ENCODE measurements at places on chromosomes 2 and 18.
A peak's percentile ranks its signal among the peaks of the same experiment; 100 is the strongest.

GRCh38 chr2:65500310-65501040 lies 68.1 kb upstream of the SPRED2 start:
- no peak for DNase-seq

DNA sequence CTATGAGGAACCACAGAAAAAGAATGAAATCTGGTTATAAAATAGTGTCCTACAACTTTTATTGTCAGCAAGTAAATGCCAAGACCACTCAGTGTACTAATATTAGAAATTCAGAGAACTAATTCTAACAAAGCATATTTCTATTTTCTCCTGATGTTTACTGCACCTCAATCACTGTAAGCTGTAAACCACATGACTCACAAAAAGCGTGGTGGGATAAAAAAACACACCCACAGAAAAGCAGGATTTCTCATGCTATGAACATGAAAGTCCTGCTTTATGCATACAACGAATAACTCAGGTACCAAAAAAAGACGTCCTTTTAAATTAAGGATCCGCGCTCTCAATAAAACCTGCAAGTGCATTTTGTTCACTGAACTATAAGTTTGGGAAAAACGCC lies 797 bp downstream of the TXNL4A start:
- no peak for DNase-seq

GRCh38 chr2:24576617-24577016 lies 85.6 kb downstream of the NCOA1 start:
- no peak for DNase-seq

GRCh38 chr2:32553829-32554432 lies 73.9 kb upstream of the TTC27 start:
- no peak for DNase-seq

DNA sequence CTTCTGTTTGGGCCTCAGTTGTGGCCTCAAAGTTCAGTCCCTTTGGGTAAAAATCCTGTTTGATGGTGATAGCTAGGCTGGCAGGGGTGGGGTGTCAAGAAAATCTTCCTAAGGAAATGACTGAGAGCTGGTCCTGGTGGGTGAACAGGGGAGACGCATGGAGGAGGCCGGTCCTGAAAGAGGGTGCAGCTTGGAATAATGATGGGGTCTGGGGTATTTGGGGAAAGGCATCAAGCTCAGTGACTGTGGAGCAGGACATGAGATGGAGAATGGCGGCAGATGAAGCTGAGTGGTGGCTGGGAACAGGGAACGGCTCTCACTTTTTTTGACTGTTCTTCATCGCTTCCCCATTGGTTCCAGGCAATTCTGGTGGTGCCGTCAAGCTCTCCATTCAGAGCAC lies 140.7 kb upstream of the PKDCC start:
- no peak for DNase-seq

GRCh38 chr2:179909845-179910734 lies 48.7 kb upstream of the ZNF385B start:
- no peak for DNase-seq

DNA sequence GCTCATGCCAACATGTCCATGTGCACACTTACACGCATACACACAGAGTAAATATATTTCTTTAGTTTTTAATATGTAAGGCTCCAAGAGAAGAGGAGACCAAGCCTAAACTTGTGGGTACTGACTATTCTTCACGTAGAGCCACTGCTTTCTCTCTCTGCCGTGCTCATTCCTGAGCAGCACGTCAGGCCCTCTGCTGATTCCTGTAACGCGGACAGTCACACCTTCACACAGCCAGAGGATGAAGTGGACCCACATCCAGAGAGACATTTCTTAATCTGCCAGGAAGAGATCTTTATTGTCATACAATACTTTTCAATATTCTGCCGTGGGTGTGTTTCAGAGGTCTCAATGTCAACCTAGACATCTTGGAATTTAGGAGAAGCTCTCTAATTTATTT lies 560.7 kb downstream of the STK39 start:
- no peak for DNase-seq

DNA sequence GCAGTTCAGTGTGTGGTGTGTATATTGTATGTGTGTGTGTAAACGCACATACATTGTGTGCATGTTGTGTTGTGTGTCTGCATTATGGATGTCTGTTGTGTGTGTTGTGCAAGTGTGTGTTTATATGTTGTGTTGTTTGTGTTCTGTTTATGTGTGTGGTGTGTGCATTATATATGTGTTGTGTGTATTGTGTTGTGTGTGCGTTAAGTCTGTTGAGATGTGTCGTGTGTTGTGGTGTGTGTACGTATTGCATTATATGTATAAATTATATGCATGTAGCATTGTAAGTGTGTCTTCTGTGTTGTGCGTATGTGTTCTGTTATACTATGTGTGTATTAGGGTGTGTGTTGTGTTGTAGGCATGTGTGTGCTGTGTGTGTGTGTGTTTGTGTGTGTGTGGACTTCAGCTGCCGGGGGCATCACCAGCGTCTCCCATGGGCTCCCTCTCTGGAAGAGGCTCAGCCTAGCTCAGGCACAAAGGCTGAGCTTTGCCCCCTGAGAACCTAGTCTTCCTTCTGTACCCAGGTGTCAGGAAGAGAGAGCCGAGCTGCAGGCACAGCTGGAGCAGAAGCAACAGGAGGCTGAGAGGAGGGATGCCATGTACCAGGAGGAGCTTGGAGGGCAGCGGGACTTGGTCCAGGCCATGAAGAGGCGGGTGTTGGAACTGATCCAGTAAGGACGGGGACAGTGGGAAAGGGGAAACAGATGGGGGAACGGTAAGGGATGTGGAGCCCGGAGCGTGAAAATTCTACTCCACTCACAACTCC lies 13.7 kb downstream of the RUFY4 start:
- no peak for DNase-seq

- no peak for DNase-seq
Measured at GRCh38 chr2:61689568-61689967, 151.4 kb upstream of the XPO1 start.

DNA sequence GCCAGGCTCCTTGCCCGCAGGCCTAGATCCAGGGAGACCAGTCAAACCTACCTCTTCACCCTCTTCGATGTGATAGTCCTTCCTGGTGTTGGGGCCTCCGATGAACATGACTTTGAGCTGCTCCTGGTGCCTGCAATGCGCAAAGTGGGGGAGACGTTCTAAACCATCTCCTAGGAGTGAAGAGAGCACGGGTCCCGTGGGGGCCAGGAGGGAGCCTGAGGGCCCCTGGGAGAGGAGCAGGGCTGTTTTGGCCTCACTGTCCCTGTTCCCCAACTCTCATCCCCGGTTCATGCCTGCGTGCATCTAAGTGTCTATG lies 3.9 kb downstream of the HAAO start:
- no peak for DNase-seq

DNA sequence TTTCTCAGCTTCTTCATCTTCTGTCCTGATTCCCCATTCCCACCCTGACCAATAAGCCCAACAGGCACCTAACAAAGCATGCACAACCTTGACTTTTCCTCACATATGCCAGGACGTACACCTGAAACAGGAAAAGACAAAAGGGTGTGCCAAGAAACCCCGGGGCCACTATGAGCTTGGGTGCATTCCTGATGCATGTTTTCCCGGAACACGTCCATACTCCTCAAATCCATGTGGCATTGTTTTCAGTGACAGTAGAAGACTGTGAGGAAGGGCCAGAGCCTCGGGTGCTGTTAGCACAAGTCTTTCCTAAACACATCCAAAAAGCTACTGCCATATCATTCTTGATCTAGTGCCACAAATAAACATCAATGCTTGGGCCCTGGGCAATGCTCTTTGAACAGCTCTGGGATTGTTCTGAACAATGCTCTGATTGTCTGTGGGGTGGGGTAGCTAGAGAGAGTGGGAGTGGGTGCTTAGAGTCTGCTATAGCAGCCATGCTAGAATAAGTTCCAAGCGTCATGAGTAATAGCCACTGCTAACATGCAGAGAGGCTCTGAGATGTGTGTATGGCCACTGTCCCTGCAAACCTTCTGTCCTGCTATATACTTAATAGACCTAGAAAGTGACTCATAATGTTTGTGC lies 181.7 kb upstream of the CRIM1 start:
- DNase-seq, result no peak

GRCh38 chr2:113166187-113166645 lies 7.6 kb upstream of the PSD4 start:
- DNase-seq, result no peak

GRCh38 chr2:174020926-174021662 lies 55.9 kb upstream of the SP3 start:
- DNase-seq, result no peak

DNA sequence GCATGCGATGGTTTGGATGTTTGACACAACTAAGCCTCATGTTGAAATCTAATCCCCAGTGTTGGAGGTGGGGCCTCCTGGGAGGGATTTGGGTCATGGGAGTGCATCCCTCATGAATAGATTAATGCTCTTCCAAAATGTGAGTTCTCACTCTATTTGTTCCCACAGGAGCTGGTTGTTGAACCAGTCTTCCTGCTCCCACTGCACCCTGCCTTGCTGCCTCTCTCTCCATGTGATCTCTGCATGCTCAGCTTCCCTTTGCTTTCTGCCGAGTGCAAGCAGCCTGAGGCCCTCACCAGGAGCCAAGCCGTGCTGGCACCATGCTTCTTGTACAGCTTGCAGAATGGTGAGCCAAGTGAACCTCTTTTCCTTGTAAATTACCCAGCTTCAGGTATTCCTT lies 206.8 kb downstream of the VAPA start:
- DNase-seq, result no peak

DNA sequence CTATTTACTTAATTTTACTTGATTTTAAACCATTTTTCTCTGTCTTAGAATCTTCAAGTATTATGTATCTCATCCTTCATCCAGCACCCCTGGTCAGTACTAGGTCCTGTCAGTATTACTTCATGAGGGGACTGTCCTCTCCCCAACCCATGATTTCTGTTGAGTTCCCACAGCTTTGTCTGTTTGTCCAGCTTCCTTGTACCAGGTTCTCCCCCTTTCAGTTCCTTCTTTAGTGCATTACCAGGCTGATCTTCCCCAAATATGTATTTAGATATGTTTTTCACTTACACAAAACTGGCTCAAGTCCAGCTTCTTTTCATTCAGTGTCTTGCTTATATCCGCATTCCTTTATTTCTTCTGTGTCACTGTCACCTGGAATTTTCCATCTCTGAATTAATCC lies 13.8 kb upstream of the TTC27 start:
- DNase-seq, result no peak

- DNase-seq, result no peak
Measured at GRCh38 chr2:15763106-15763821, 171.6 kb downstream of the DDX1 start.

DNA sequence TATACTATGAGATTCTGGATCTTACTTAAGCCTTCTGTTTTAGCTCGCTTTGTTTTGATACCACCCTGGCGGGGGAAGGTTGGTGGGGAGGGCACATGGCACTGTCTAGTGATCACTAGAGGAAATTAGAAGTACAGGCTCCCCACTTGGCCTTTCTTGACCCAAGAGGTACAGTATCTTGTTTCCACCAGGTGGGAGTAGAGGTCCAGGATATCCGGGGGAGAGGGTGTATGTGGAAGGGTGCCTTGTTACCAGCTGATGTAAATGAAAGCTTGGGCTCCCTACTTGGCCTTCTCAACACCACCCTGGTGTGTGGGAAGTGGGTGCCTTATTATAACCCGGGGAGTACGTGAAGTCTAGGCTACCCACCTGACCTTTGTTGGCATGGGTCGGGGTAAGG lies 7.5 kb downstream of the GALNT1 start:
- no peak for DNase-seq

- DNase-seq, result peak; percentile 42
Measured at GRCh38 chr2:45850558-45850957, 199.1 kb downstream of the PRKCE start.

GRCh38 chr2:57397550-57398360 lies 648.9 kb upstream of the VRK2 start:
- DNase-seq, result no peak

- no peak for DNase-seq
Measured at GRCh38 chr2:235518322-235519090, 24.7 kb downstream of the AGAP1 start.

DNA sequence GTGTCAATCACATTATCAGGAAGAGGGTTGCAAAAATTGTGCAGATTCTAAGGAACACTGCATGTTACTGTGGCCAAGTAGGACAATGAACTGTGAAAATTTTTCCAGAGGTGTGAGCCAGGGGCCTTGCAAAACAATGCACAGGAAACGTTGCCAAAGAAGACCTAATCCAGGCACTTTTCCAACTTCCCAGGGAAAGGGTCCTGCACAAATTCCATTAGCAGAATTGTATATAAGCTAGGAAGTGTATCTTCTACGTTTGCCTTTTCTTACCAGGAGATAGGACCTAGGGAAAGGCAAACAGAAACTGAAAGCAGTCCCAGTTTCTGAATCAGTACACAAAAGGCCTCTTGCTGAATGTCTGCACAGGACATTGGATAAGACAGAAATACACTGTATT lies 1888.3 kb upstream of the CELF4 start:
- DNase-seq, result no peak

DNA sequence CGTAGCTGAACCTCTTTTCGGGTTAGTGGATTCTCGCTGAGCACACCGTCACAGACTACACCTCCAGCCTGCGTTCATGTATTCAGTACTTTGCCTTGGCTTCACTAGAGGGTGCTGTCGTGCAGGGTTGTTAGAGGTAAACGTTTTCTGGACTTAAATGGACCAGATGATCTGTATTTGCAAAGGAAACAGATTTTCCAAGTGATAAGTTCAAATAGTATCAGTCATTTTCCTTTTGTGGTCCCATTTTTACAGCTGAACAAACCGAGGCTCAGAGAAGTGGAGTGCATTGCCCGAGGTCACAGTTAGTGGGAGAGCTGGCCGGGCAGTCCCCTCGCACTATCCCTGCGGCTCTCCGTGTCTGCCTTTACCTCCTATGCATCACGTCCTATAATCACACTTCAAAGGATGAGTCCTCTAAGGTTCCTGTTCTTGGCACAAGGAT lies 125.9 kb downstream of the MAP4K4 start:
- DNase-seq, result no peak

DNA sequence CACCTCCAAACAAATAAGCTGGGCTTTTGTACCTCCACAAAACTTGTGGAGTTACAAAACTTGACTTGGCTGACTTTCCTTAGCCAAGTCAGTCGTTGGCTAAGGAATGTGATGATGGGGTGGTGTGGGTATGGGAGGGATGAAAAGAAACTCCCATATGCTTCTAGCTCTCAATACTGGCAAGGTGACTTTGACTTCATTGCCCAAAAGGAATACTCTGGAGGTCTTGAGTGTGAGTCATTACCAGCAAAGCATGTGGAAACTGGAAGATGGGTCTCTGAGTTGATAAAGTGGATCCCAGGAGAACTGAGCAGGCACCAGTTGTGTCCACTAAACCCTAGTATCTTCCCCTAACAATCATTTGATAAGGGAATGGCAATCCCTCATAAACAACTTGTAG lies 226.7 kb downstream of the GULP1 start:
- DNase-seq, result no peak

- peak; percentile 86 for DNase-seq
Measured at GRCh38 chr2:206442833-206443734, at the start of gene ADAM23. Gene ADAM23 (plus strand): TSS chr2:206443532. CDS start chr2:206443867, 335 bp downstream.

GRCh38 chr2:164935118-164936101 lies 19.9 kb downstream of the SLC38A11 start:
- DNase-seq, result peak; percentile 76

All from NCI-H1436 (cell line).